ENCODE measurements at places on chromosomes 11 and 22.

- no peak for DNase-seq
These were observed 30.8 kb upstream of the CELSR1 start for GRCh38 chr22:46568102-46568809.

- DNase-seq: no peak
These were observed 4.9 kb downstream of the TBRG1 start for GRCh38 chr11:124627546-124627945.

DNA sequence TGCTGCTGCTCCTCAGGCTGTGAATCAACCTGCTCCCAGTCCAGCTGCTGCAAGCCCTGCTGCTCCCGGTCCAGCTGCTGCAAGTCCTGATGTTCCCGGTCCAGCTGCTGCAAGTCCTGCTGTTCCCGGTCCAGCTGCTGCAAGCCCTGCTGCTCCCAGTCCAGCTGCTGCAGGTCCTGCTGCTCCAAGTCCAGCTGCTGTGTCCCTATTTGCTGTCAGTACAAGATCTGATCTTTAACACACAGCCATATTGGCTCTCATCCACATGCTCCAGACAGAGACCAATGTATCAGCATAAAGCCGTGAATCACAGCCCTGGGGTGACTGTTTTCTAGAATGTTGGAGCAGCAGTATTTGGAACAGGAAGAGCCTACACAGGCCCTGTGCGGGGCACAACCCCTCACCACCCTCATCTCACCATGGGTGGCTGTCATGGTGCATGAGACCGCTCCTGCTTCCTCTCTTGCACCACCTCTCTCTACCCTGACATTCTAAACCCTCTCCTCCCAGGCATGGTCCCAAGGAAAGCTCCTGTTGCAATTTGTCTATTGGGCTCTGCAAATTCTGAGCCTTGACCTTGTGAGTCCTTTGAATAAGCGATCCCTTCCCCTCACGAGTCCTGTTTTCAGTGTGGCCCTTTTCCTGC is 3.5 kb downstream of the KRTAP5-10 start:
- DNase-seq: no peak

DNA sequence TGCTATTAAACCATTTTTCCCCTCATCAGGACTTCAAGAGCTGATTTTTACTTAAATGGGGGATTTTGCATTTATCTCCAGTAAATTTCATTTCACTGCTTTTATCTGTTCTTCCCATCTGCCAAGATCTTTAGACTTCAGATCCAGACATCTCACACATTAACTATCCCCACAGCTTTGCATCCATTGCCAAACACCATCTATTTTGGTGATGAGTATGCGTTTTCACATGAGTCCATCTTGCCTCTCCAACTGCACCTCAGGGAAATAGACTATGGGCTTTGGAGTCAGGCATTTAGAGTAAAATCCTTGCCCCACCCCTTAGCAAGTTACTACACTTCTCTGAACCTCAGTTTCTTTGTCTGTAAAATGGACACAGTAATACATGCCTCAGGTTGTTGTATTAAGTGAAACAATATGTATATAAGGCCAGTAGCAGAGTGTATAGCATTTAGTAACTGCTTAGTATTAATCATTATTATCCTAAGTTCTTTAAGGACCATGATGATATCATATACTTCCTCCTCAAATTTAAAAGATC is 53.6 kb upstream of the NFRKB start:
- no peak for DNase-seq

DNA sequence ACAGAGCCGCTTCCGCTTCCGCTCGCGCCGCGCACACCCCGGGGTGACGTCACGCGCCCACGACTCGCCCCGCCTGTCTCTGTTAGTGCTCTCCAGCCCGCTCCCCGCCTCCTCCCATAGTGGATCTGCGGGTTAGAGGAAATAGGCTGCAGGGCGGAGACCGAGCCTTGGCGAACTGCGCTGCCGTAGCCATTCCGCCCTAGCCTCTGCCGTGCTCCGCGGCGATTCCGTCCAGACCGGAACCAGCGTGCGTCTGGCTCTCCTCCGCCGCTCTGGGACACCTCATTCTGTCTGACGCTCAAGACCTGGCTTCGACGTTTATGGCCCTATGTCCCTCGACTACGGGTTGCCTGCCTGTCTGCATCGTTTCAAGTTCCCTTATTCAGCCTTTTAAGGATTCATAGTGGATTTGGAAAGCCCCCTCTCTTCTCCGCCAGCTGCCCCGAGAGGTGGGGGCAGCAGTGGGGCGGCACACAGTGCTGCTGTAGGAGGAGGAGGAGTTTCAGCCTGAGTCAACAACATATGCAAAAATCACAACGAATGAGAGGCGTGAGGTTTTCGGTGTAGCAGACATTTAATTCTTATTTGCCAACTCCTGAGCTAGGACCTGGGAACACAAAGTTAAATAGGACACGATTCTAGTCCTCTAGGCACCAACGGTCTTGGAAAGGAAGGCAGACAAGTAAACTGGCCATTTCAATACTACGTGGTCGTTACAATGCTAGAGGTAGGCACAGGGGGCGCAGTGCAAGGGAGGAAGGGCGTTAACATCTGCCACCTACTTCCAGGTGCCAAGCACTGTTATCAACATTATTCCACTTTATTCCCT is at the start of gene TAF10:
Gene TAF10, minus strand, starts transcription at position 4 of the 829 bp plus-strand sequence. CDS start 27 bp downstream, outside the sequence.
- DNase-seq: peak; percentile 85

DNA sequence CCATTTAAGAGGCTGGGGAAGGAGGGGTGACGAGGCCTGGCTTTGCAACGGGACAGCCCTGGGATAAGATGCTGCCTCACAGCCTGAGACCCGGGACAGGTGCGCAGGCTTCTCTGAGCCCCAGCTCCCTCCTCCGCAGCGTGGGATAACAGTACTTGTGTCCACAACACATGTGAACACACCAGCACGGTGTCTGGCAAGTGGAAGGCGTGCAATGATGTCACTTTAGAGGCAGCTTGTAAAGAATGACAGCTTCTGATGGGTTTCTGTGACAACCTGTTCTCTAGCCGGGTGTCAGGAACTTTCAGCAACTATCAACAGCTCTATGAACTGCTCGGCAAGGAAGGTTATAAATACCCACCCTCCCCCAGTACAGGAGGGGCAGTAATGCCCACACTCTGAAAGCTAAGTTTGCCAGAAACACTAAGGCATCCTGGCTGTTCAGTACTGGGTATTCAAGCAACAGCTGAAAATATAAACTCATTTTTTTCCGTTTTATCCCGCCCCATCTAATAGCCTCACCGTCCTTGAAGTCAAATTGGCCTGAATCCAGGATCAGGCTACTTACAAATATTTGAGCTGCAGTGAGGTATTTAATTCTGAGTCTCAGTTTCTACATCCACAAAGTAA is 59.7 kb downstream of the MYH9 start:
- DNase-seq: no peak

- DNase-seq: no peak
These were observed 1.9 kb upstream of the UQCC3 start for GRCh38 chr11:62669420-62670161.

- DNase-seq: no peak
These were observed 30.6 kb upstream of the RAB1B start for GRCh38 chr11:66237867-66238266.

GRCh38 chr11:31107649-31108048 is 261.9 kb downstream of the DCDC1 start:
- DNase-seq: no peak

DNA sequence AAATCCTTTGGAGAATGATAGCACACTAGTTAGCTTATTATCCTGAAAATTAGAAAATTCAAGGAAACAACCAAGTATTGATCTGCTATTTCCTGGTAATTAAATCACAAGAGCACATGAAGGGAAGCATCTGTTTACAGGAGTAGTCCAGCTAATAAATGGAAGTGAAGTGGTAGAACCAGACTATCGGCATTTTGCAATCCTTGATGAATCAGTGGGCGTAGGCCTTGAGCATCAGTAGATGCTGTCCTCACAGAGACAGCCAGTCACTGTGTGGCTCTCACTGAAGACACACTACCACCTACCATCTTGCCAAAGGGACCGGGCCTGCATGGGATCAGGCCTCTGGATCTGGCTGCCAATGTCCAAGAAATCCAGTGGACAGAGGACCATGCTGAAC is 69.8 kb downstream of the FBLN1 start:
- DNase-seq: no peak

GRCh38 chr11:120527111-120527761 is 15.7 kb downstream of the GRIK4 start:
- no peak for DNase-seq

DNA sequence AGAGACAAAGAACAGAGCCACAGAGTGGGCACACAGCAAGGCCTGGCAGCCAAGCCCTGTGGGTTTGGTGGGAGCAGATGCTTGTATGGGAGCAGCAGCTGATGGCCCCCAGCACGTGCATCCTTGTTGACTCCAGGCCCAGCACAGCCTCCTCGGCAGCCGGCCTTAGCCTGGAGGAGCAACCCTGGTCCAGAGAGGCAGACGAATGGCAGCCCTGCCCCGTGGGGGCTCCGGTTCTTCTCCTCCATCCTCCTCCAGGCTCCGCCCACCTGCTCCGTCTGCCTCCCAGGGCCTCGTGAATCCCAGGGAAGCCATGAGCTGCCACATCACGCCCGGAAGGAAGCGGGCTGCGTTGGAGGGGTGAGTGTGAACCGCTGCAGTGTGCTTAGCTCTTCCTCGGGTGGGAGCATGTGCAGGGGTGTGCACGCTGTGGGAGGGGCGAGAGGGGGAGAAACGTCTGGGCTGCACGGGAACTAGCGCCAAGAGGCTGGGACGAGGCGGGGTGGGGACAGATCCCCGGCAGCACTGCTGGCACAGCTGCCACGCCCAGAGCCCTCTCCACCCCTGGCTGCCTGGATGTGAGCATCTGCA is 36.3 kb upstream of the JAM3 start:
- no peak for DNase-seq

DNA sequence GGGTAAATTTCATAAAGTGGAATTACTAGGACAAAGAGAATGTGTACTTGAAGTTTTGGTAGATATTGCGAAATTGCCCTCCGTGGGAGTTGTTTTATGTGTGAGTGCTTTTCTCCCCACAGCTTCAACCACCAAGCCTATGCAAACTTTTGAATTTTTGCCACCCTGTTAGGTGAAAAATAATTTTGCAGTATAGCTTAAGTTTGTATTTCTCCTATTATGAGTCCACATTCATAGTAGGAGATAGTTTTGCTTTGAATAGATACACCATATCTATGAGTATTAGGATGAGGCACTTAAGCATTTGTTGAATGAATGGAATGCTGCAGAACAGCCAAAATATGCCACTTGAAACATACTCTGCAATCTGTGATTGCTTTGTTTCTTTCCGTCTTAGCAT is 43.6 kb downstream of the UVRAG start:
- no peak for DNase-seq

- DNase-seq: no peak
These were observed 13.5 kb downstream of the RSF1 start for GRCh38 chr11:77806993-77807392.

DNA sequence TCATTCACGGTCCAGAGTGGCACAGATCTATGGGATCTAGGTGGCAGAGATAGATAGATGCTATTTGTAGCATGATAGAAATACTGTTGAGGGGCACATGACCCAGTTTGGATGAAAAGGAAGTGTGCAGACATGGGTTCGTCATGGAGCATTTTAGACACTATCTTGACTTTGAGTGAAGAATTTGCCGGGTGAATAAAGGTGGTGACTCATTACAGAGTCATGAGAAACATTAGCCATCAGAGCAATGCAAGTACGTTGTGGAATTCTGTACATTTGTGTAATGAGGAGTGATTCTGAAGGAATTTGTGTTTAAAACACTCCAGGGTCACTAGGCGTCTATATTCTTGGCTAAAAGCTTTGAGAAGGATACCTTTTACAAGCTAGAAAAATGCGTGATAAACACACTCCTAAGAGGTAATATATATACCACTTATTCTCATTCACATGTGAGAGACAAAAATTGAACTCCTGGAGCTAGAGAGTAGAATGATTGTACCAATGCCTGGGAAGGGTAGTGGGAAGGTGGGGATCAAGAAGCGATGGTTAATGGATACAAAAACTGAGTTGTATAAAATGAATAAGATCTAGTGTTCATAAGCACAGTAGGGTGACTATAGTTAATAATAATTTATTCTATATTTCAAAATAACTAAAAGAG is 593.7 kb upstream of the LUZP2 start:
- DNase-seq: no peak

DNA sequence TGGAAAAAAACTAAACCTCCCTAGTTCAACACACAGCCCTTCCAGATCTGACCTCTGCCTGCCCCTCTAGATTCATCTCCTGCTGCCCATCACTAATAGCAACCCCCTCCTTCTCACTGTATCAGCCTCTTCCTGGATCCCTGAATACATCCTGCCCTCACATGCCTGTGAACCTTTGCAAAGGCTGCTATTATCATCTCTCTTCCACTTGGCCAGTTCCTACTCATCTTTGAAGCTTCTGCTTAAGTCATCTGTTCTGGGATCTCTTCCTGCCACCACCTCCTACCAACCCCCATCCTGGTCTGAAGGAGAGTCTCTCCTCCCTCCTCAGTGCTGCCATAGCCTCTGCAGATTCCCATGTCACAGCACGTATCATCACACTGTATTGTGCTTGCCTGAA is 38.0 kb upstream of the AMOTL1 start:
- no peak for DNase-seq

GRCh38 chr11:6298605-6299004 is 21.7 kb downstream of the CAVIN3 start:
- DNase-seq: no peak

- DNase-seq: no peak
These were observed 6.7 kb downstream of the SYNGR1 start for GRCh38 chr22:39356464-39356863.

- DNase-seq: no peak
These were observed 14.5 kb downstream of the CTNND1 start for GRCh38 chr11:57776031-57776521.

DNA sequence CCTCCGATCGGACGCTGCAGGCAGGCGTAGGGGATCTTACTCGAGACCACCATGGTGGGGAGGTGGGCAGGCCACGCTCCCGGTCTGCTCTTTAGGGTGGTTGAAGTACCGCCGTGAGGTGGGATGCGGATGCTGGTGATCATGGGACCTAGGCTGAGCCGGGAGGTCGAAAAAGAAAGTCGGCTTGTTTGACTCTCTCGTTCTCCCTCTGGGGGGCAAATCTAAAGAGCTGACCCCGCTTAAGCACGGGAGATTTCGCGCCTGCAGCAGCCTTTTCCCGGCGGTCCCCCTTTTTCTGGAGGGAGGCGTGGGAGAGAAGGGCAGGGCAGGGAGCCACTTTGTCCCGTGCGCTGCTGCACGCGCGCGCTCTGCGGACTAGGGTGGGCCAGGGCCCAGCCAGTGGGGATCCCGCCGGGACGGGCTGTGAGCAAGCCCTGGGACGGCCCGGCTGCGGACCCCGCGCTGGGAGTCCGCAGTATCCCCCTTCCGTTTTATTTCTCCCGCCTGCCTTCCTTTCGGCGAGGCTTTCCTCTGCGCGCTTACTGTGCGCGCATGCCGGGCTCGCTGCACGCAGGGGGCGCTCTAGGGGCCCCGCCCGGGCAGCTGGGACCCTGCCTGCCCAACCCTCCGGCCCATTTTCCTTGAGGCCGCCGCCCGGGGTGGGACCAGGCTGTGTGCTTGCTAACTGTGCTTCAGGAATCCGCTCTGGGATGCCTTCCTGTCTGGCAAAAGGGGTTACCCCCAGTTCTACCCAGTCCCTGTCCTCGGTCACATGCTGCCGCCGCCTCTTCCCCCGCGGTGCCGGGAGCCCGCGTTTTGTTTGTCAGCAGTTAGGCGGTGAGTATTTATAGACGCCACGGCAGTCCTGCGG is 81.0 kb downstream of the PRR5L start:
- no peak for DNase-seq

GRCh38 chr11:65833297-65834030 is at the start of gene SNX32:
Gene SNX32, plus strand, starts transcription at chr11:65833963. Its CDS starts 103 bp downstream, at chr11:65834066.
- peak; percentile 88 for DNase-seq

GRCh38 chr11:27196203-27196897 is 155.7 kb downstream of the BBOX1 start:
- DNase-seq: no peak

- DNase-seq: no peak
These were observed 337.9 kb downstream of the NELL1 start for GRCh38 chr11:21007297-21007696.

- DNase-seq: peak; percentile 56
These were observed 84.1 kb downstream of the LARGE2 start for GRCh38 chr11:46006418-46007070.

All from right renal pelvis (tissue), 4 donors.